ENCODE measurements at places on chromosomes 13 and 19.

GRCh38 chr13:73542446-73542845 is 483.6 kb downstream of the KLF5 start:
- DNase-seq: no peak

DNA sequence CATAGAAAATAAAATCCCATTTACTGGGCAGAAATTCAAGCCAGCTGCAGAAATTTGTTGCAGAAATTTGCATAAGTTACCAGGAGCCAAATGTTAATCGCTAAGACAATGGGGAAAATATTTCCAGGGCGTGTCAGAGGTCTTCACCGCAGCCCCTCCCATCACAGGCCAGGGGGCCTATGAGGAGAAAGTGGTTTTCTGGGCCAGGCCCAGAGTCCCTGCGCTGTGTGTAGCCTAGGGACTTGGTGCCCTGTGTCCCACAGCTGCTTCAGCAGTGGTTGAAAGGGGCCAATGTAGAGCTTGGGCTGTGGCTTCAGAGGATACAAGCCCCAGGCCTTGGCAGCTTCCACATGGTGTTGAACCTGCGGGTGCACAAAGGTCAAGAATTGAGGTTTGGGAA is 278.9 kb upstream of the PCDH9 start:
- DNase-seq: no peak

DNA sequence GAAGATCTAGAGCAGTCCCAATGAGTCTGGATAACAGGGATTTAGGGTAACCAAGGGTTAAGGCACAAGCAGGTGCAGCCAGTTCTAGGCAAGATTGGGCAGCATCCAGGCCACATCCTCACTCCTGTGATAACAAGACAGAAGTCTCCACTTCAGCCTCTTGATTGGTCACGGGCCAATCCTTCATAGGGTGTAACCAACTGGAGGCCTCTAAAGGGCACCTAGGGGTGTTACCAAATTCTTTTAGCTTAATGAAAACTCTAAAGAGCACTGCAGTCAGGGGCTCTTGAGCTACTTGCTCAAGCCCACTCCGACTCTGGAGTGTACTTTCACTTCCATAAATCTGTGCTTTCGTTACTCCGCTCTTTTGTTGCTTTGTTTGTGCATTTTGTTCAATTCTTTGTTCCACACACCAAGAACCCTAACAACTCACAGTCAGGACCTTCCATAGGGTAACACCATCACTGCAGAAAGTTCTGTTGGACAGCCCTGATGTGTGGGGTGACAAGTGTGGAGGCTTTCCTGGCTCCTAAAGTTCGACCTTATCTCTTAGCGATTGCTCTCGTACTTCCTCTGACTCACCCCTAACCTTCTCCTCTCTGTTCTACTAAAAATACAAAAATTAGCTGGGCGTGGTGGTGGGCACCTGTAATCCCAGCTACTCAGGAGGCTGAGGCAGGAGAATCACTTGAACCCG is 36.1 kb downstream of the ZSWIM9 start:
- DNase-seq: no peak

- DNase-seq: peak; percentile 59
Measured at GRCh38 chr19:35267353-35267817, 1.4 kb upstream of the USF2 start.

GRCh38 chr13:113882267-113882630 is 18.4 kb upstream of the GAS6 start:
- no peak for DNase-seq

DNA sequence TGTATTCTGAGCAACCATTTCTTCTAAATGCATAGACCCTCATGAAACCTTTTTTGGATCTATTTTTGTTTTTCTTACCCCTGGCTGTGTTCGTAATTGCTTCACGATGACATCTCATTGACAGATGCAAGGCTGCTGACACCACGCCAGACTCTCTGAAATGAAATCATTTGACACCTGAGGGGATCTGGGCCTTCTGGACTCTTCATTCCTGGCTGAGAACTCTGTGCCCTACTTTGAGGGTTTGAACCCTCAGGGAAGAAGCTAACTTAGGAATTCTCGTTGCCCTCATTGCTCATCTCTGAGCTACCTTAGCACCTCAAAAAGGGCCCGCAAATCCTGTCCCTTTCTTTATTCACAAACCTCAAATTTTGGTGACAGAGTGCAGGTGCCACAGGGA is 40.5 kb upstream of the NBEA start:
- no peak for DNase-seq

DNA sequence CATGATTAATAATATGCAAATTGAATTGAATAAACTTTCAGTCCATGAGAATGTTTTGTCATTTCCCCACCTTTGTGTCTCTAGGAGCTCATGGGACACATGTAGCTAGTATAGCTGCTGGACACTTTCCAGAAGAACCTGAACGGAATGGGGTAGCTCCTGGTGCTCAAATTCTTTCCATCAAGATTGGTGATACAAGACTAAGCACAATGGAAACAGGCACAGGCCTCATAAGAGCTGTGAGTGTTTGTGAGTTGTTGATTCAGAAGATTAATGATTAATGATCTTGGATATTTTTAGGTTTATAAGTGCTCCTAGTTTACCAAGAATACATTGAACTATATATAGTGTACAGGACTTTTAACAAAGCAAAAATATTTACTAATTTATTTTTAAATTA is 30.1 kb downstream of the TPP2 start:
- DNase-seq: no peak

GRCh38 chr13:98353750-98354149 is 176.7 kb upstream of the RNF113B start:
- DNase-seq: no peak

- no peak for DNase-seq
Measured at GRCh38 chr13:36717966-36718545, 44.2 kb downstream of the SERTM1 start.

GRCh38 chr19:48770734-48771472 is 15.6 kb downstream of the FGF21 start:
- no peak for DNase-seq

DNA sequence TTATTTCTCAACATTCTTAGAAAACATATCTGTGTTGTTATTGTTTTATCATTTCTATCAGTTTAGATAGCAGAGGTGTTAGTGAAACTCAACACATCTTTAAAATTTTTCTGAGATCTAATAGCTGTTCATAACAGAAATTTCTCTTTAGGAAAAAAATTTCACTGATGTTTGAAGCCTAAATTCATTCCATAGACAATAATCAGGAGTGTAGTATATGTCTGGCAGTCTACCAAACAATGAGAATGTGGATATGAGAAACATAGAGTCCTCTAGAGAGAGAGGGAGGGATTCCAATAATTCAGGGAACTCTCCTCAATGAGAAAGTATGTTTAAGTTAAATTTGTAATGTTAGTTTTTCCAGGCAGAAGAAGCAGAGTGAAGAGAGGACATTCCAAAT is 118.2 kb upstream of the EDNRB start:
- DNase-seq: no peak

DNA sequence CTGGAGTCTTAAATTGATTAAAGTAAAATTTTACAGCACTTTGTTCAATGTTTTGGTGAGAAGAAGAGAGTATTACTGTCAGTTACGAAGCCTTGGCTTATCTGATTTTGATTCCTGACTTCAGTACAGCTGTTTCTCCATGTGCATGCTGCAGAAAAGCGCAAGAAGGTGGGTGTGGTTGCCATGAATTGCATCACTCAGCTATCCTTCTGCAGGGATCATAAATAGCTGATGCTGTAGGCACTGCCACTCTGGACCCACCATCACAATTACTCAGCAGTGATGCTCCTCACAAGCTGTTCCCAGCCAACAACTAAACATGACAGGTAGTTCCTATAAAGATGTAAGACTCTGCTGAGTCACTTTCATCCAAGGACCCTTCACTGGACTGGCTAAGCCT is 321.2 kb downstream of the IRS2 start:
- no peak for DNase-seq

DNA sequence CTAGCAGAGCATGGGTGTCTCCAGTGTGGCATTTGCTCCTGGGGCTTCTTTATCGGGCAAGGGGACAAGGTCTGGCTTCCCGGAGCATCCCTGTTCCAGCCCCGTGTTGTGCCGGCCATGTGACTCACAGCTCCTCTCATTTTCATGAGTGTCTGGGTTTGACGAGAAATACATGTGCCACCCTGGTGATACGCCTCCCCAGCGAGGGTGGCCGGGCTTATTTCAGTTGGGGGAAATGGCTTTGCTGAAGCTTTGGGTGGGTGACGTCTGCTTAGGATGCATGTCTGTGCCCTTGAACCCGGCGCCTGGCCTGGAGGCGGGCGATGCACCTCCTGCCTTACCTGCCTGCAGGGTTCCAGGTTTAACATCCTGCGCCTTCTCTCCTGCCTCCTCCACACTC is 61.9 kb upstream of the LDLR start:
- DNase-seq: no peak

GRCh38 chr13:99655351-99656091 is 154.2 kb downstream of the TM9SF2 start:
- DNase-seq: peak; percentile 23

- DNase-seq: no peak
Measured at GRCh38 chr13:41596190-41596589, 138.8 kb downstream of the RGCC start.

- no peak for DNase-seq
Measured at GRCh38 chr13:40394304-40394985, 272.0 kb downstream of the FOXO1 start.

DNA sequence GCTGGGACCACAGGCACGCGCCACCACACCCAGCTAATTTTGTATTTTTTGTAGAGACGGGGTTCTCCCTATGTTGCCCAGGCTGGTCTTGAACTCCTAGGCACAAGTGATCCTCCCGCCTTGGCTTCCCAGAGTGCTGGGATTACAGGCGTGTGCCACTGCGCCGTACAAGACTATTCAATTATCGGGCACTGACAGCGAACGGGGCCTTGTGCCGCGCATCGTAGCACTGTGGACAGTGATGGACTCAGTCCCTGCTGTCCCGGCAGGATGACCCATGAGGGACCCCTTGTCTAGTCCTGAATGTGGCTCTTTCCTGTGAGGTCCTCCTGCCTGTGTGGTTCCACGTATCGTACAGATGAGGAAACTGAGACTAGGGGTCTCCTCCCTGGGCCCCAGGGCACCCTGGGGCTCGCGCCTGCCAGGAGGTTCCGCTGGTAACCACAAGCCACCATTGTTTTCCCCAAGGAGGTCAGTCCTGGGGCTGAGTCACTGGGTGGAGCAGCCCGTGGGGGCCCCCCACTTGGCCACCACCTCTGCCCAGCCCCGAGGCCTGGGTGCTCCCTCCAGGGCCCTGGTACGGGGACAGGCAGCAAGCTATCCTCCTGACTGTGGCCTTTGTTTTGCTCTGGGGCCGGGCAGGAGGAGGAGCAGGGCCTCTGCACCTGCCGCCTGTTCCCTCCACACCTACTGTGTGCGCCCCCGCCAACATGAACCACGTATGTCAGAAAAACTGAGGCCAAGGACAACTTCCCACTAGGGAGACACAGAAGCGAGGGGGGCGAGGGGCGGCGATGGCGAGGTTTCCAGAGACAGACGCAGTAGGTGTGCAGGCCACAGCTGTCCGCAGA is 2.9 kb upstream of the TCF3 start:
- no peak for DNase-seq

GRCh38 chr19:33032218-33032781 is 32.4 kb downstream of the RHPN2 start:
- DNase-seq: no peak

DNA sequence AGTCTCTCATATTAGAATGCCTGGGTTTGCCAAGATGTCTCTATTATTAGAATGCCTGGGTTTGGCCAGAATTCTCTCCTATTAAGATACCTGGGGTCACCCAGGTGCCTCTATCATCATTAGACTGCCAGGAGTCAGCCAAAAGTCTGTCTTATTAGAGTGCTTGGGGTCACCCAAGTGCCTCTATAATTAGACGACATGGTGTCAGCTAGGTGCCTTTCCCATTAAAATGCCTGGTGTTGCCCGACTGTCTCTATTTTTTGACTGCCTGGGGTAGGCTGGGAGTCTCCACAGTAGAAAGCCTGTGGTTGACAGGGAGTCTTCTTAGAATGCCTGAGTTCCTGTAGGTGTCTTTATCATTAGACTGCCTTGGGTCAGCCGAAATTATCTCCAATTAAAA is 1536.6 kb downstream of the UQCRFS1 start:
- DNase-seq: no peak

DNA sequence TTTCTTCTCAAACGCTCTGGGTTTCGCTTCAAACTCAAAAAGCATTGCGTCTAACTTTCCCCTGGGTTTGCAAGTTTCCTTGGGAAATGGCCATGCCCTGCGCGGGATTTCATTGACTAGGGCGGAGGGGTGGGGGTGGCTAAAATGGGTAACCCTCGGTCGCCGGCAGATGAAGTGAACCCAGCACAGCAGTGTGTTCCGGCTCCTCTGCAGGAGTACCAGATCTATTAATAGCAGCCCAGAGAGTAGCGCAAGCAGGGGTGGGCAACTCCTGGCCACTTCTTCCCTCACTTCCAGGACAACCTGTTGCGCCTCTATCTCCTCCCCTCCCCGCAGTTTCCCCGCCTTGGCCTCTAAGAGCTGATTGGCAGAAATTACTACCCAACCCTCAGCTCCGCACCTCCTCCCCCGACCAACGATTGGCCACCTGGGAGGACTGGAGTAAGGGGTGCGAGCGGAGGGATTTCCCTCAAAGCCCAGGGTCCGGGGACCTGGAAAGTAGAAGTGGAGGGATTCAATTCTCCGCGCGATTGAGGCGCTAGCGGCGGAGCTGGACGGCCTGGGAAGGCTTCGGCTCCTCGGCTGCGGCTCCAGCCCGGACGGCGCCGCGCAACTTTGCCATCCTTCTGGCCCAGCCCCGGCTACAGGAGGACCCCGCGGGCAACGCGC is at the start of gene FREM2:
Gene FREM2, plus strand, starts transcription at position 501 of the 669 bp plus-strand sequence. CDS start 268 bp downstream, outside the sequence.
- DNase-seq: no peak

DNA sequence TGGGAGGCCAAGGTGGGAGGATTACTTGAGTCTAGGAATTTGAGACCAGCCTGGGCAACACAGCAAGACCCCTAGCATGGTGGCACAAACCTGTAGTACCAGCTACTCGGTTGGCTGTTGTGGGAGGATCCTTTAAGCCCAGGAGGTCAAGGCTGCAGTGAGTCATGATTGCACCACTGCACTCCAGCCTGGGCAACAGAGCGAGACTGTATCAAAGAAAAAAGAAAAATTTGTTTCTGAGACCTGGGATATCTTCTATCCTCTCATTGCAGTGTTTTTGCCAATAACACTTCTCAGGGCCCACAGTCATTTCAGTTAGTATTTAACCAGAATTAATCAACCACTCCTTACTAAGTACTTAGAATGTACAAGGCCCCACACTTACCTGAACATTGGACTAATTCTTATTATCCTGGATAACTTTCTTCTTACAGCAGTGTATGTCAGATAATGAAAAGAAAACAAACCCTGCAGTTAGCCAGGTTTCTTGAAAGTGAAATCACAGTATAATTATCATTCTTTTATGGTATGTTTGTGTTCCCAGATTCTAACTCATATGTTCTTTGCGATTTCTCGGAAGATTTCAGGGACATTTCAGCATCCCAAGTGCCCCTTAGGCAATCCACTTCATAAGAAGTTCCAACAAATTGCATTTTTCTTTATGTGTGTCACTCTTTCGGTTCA is 75.6 kb upstream of the KLF5 start:
- DNase-seq: no peak

- peak; percentile 71 for DNase-seq
Measured at GRCh38 chr19:11887611-11888531, at the start of gene ZNF69. TSS of gene ZNF69 (plus strand) at chr19:11887782. CDS start at chr19:11887924, 142 bp downstream.

- DNase-seq: no peak
Measured at GRCh38 chr19:29004796-29005195, 208.2 kb downstream of the UQCRFS1 start.

Data from activated CD8-positive, alpha-beta memory T cell treated with anti-CD3 and anti-CD28 coated beads, Interleukin-2, amount 50 U/mL, for 4 hours (primary cell).